ENCODE measurements at places on chromosomes 4 and X.

GRCh38 chrX:153969125-153969903, 2.3 kb downstream of the HCFC1 start:
- no peaks in the 10 kb centered on the region for H3K27me3 ChIP-seq
- H3K4me1 ChIP-seq: no peaks in the 10 kb centered on the region
- H3K36me3 ChIP-seq: peaks cover 2% of the 10 kb centered on the region
- peak; percentile 5 for DNase-seq
- peak overlapping the region; percentile 77 for H3K4me3 ChIP-seq

GRCh38 chrX:118049713-118050112, 66.9 kb downstream of the KLHL13 start:
- no peaks in the 10 kb centered on the region for H3K4me1 ChIP-seq
- no peak overlapping the region for H3K27ac ChIP-seq
- H3K36me3 ChIP-seq: no peaks in the 10 kb centered on the region
- no peak overlapping the region for H3K4me3 ChIP-seq
- no peak for DNase-seq

DNA sequence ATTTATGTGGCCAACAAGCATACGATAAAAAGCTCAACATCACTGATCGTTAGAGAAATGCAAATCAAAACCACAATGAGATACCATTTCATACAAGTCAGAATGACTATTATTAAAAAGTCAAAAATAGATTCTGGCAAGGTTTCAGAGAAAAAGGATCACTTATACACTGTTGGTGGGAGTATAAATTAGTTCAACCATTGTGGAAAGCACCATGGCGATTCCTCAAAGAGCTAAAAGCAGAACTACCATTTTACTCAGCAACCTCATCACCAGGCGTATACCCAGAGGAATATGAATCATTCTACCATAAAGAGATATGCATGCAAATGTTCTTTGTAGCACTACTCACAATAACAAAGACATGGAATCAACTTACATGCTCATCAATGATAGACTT, 478.7 kb upstream of the GALNTL6 start:
- no peaks in the 10 kb centered on the region for H3K27me3 ChIP-seq
- no peaks in the 10 kb centered on the region for H3K4me1 ChIP-seq
- H3K36me3 ChIP-seq: no peaks in the 10 kb centered on the region
- H3K4me3 ChIP-seq: no peak overlapping the region
- no peak overlapping the region for H3K27ac ChIP-seq
- DNase-seq: no peak

DNA sequence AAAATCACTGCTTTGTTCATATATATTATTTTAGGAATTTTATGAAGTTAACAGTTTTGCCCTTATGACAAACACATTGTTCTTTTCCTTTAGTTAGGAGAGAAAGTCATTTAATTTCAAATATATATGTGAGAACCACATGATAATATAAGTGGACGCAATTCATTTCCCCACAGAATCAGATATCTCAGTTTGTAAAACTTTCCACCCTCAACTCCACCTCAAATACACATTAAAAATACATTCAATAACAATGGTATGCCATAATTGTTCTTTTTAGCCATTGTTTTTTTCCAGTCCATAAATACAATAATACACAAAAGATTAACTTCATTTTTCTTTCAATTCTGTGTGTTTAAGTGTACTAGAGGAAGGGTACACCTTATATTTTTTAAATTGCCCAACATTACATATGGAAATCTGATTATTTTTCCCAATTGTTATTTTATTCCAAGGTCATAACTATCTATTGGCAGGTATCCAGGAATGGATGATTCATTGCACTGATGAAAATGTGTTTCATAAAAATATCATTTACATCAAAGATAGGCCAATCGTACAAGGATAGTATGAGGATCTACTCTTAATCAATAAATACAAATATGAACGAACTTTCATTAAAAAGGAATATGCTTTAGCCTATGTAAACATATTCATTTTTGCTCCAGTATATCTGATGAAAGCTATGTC, 125.0 kb downstream of the PPP3CA start:
- H3K4me1 ChIP-seq: no peaks in the 10 kb centered on the region
- H3K27me3 ChIP-seq: no peaks in the 10 kb centered on the region
- no peak for DNase-seq
- no peaks in the 10 kb centered on the region for H3K36me3 ChIP-seq

GRCh38 chr4:127822430-127822829, 40.3 kb downstream of the HSPA4L start:
- no peaks in the 10 kb centered on the region for H3K36me3 ChIP-seq
- no peak overlapping the region for H3K27ac ChIP-seq
- DNase-seq: no peak
- no peaks in the 10 kb centered on the region for H3K27me3 ChIP-seq
- H3K4me3 ChIP-seq: no peak overlapping the region

GRCh38 chr4:128287871-128288688, 467 bp upstream of the PGRMC2 start:
- peak overlapping the region; percentile 87 for H3K27ac ChIP-seq
- H3K36me3 ChIP-seq: no peaks in the 10 kb centered on the region
- peaks cover 8% of the 10 kb centered on the region for H3K4me1 ChIP-seq
- no peaks in the 10 kb centered on the region for H3K27me3 ChIP-seq
- DNase-seq: peak; percentile 100

DNA sequence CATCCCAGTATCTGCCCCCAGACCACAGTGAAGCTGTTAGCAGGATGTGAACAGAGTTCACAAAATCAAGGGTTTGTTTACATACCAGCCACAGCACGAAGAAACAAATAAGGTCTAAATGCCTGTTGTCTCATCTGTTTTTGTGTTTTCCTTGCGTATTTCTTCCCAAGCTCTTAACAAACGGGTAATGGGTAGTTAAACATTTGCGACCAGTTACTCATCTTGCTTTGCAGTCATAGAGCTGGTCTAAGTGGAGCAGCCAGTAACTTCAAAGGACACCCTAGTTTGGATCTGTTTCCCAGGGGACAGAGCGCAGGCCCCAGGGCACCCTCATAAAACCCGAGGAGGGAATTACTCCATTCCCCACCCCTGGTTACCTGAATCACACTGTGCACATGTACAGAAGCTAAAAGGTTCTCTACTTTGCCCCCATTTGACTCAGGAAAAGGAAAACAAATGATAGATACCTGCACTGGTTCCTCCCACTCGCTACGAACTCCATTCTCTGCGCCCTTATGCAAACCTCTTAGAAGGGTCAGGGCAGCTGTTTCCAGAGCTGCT, 68.8 kb downstream of the MAML3 start:
- H3K27ac ChIP-seq: no peak overlapping the region
- H3K36me3 ChIP-seq: no peaks in the 10 kb centered on the region
- no peaks in the 10 kb centered on the region for H3K27me3 ChIP-seq
- no peak for DNase-seq
- peaks cover 15% of the 10 kb centered on the region for H3K4me1 ChIP-seq

GRCh38 chr4:147365396-147365795, 115.5 kb upstream of the EDNRA start:
- H3K4me3 ChIP-seq: no peak overlapping the region
- peaks cover 24% of the 10 kb centered on the region for H3K4me1 ChIP-seq

GRCh38 chrX:104284507-104284906, 29.8 kb upstream of the ESX1 start:
- H3K4me3 ChIP-seq: no peak overlapping the region
- no peak for DNase-seq
- peaks cover 62% of the 10 kb centered on the region for H3K27me3 ChIP-seq
- no peaks in the 10 kb centered on the region for H3K4me1 ChIP-seq

GRCh38 chr4:143375326-143376073, 38.8 kb downstream of the GAB1 start:
- H3K27ac ChIP-seq: peak overlapping the region; percentile 6
- no peaks in the 10 kb centered on the region for H3K36me3 ChIP-seq
- peaks cover 41% of the 10 kb centered on the region for H3K4me1 ChIP-seq
- DNase-seq: peak; percentile 35

DNA sequence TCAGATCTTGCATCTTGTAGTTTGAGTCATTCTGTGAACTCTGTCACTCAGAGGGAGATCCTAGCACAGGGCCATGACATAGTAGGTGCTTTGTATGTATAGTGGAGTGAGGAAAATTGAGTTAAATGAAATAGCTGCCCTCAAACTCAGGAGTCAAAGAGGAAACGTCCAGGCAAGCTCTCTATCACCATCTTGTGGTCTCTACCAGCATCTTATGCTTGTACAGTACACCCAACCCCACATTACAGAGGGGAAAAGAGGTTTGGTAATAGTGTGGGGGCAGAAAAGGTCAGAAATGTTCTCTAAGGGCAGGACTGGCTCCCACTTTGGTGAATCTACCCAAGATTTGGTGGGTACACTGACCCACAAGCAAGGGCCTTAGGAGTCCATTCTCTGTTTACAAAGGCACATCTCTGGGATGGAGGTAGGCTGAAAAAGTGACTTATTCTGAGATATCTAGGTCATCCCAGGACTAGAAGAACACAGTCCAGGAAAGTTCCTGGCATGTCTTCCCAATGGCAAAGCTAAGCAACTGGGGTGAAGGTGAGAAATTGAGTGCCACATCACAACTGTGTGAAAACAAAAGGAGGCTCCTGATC, 131.8 kb downstream of the OR13H1 start:
- no peaks in the 10 kb centered on the region for H3K36me3 ChIP-seq
- DNase-seq: peak; percentile 1
- no peak overlapping the region for H3K27ac ChIP-seq
- H3K27me3 ChIP-seq: no peaks in the 10 kb centered on the region
- no peaks in the 10 kb centered on the region for H3K4me1 ChIP-seq

GRCh38 chr4:166839615-166840251, 394.6 kb downstream of the SPOCK3 start:
- H3K27me3 ChIP-seq: no peaks in the 10 kb centered on the region
- DNase-seq: no peak
- no peak overlapping the region for H3K4me3 ChIP-seq
- no peaks in the 10 kb centered on the region for H3K36me3 ChIP-seq
- no peaks in the 10 kb centered on the region for H3K4me1 ChIP-seq

DNA sequence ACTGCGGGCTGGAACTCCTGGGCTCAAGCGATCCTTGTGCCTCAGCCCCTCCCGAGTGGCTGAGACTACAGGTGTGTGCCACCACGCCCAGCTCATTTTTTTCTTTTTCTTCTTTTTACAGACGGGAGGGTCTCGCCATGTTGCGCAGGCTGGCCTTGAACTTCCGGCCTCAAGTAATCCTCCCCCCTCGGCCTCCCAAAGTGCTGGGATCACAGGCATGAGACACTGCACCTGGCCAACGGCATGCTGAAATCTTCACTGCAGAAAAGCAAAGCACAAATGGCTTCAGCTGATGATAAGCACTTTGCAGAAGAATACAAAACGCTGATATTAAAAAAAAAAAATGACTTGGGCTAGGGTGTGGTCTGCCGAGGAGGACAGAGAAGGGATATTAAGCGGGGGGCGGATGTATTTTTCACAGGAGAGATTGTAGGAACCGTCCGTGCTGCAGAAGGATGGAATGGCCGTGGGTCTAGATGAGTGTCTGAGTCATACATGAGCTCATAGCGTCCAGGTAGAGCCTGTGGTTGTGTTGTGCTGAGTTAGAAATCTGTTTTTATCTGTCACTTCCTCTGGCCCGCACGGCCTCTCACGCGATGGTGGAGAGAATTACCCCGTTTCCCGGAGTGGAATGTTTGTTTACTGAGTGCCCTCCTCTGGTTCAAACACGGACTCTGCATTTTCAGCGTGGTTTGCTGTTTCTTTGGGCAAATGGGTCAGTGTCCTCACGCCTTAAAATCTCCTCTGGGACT, 8.5 kb upstream of the AKAP17A start:
- no peaks in the 10 kb centered on the region for H3K36me3 ChIP-seq
- H3K4me3 ChIP-seq: no peak overlapping the region
- no peak overlapping the region for H3K27ac ChIP-seq
- no peaks in the 10 kb centered on the region for H3K27me3 ChIP-seq

GRCh38 chr4:108877821-108878220, 115.0 kb upstream of the ETNPPL start:
- no peaks in the 10 kb centered on the region for H3K4me1 ChIP-seq
- H3K4me3 ChIP-seq: no peak overlapping the region

DNA sequence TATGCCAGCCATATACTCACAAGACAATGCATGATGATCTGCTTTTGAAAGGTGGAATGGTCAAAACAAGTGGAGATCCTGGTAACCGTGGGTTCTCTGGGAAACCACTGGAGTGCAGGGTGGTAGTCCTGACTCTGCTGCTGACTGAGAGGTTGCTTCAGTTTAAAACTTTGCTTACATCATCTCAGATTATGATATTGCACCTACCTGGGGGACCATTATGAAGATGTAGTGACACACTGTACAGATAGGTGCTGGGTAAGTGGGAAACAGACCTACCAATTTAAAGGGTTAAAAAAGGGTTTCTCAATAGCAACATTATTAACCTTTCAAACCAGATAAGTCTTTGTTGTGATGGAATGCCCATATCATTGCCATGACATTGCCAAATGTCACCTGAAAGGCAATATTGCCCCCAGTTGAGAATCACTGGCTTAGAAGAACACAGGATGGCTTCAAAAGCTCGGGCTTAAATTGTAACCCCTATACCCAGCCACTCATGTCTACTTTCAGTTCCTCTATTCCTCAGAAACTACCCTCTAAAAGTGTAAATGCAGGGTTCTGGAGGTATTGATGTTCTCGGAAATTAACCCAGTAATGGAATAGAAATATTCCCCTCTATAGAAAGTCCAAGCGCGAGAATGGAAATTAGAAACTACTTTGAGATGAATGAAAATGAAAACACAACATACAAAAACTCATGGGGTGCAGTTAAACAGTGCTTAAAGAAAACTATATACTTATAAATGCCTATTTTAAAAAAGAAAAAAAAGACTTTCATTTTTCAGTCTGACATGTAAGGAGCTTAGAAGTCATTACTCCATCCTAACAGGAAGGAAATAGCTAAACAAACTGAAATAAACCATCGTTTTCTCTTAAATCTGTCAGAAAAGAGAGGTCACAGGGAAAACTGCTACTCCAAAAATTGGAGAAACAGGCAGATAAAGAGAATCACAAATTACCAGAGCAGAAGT, 65.8 kb downstream of the ARHGEF6 start:
- no peak for DNase-seq
- H3K4me3 ChIP-seq: no peak overlapping the region
- H3K27me3 ChIP-seq: no peaks in the 10 kb centered on the region
- H3K36me3 ChIP-seq: no peaks in the 10 kb centered on the region
- no peak overlapping the region for H3K27ac ChIP-seq
- H3K4me1 ChIP-seq: no peaks in the 10 kb centered on the region

GRCh38 chr4:89048906-89049601, 7.9 kb downstream of the FAM13A start:
- DNase-seq: no peak
- no peak overlapping the region for H3K27ac ChIP-seq
- no peaks in the 10 kb centered on the region for H3K27me3 ChIP-seq
